Muscle of back (tissue), 13 donors: ENCODE measurements at places on chromosomes 13 and 19.

- no peak for DNase-seq
These were observed 38.0 kb downstream of the NFIX start for GRCh38 chr19:13033244-13033643.

- no peak for DNase-seq
These were observed 1.1 kb downstream of the CACNG7 start for GRCh38 chr19:53910170-53910518.

DNA sequence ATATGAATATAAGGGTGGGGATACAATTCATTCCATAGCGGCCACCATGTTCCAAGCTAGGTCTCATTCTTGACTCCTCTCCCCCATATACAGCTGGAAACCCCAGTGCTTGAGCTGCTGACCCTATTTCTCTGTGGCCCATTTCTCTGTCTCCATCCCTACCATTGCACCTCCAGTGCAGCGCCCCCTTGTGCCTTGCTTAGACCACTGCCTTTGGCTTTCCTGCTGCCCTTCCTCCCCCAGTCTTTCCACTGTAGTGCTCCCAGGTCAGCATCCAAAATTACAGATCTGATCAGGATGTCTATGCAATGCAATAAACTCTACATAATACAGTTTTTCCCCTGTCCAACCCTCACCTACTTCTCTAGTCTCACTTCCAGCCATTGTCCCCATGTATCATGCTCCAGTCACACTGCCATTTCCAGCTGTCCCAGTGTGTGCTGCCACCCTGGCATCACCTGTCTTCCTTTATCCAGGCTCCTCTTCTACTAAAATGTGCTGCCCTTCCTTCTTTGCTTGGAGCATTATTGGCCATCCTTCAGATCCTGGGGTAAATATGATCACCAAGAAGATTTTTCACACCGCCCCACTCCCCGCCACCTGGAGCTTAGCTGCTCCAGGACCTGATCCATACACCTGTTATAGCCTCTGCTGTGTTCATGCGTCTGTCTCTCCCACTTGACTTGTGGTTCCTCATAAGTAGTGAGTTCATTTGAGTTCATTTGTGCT lies 199.4 kb upstream of the IPO5 start:
- DNase-seq: no peak

GRCh38 chr13:79361299-79361698 lies 44.8 kb downstream of the RBM26 start:
- no peak for DNase-seq

- DNase-seq: no peak
These were observed 132.8 kb upstream of the SPRY2 start for GRCh38 chr13:80473695-80474094.

DNA sequence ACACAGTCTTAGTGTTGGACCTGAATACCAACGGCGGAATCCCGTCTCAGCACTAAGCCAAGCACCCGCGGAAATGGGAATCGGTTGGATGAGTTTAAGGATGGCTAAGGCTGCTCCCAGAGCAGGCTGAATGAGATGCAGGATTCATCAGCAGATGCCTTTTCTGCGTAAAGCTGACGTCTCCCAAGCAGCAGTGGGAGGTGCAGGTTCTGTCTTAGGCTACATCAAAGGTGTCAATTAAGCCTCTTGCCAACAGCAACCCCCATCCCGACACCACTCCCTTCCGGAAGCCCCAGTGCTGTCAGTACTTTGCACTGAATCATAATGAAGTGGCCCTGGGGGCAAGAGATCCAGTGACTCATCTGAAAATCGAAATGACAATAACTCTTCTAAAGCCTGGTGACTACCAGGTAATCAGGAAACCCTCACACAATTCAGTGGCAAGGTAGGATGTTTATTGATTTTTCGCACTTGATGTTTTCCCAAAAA lies 275.6 kb downstream of the DCLK1 start:
- DNase-seq: no peak

- no peak for DNase-seq
These were observed 54.1 kb upstream of the ADGRE1 start for GRCh38 chr19:6833166-6833790.

DNA sequence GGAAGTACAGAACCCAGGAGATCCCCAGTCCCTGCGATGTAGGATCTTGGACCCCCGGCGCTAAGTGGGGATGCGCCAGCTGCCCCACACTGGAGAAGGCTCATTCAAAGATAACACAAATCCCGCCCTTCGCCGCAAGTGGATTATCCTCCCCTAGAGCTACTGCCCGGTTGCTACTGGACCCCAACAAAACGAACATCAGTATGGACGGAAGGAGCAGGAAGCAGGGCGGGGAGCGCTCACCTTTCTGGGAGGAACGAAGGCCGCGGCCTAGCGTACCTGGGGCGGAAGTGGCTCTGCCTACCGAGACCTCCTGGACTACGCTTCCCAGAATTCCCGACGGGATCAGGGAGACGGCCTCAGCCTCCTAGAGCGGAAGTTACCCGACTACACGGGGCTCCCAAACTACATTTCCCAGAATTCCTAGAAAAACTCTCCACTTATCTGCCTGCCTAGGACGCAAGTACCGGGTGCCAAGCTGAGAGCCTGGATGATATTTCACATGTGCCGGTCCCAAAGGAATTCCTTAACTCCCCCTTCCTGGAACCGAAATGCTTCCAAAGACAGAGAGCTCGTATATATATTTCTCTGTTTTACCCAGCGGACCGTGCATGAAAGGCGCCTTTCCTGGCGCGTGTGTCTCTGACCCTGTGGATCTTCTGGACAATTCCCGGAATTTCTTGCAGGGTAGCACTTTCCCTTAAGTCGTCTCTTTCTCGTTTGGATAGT lies at the start of gene ZNF112:
Gene ZNF112 (minus strand): TSS at position 298 of the 729 bp plus-strand sequence. CDS start 16,141 bp downstream, outside the sequence.
- peak; percentile 94 for DNase-seq

DNA sequence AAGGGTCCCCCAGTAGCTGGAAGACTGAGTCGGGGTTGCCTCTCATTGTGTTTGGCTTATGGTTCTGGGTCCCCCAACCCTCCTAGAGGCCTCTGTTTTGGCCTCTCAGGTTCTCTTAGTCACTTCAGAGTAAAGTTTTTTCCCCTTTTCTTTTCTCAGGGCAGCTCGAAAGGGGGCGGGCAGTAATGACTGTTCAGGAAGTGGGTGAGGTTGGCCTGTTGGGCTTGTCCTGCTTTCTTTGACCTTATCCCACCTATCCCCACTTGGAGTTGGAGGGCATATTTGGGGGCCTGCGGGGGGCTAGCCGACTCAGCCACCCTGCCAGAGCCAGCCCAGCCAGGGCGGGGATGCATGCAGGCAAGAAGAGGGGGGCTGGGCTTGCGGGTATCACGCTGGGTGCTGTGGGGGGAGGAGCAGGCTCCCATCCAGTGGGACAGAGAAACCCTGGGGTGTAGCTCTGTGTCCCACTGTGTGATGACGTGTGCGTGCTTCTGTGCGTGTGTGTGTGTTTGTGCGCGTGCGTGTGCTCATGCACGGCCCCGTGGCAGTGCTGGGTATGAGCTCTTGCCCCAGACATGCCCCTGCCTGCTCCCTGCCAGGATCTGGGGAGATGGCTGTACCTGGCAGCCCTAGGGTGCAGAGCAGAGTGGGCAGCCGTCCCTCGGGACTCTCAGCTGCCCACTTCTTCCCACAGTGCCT lies 1.4 kb downstream of the CIC start:
- DNase-seq: peak; percentile 43

GRCh38 chr13:98576200-98576945 lies 534 bp downstream of the STK24 start:
- DNase-seq: peak; percentile 22

- DNase-seq: no peak
These were observed 79.2 kb downstream of the LRCH1 start for GRCh38 chr13:46632176-46632575.

DNA sequence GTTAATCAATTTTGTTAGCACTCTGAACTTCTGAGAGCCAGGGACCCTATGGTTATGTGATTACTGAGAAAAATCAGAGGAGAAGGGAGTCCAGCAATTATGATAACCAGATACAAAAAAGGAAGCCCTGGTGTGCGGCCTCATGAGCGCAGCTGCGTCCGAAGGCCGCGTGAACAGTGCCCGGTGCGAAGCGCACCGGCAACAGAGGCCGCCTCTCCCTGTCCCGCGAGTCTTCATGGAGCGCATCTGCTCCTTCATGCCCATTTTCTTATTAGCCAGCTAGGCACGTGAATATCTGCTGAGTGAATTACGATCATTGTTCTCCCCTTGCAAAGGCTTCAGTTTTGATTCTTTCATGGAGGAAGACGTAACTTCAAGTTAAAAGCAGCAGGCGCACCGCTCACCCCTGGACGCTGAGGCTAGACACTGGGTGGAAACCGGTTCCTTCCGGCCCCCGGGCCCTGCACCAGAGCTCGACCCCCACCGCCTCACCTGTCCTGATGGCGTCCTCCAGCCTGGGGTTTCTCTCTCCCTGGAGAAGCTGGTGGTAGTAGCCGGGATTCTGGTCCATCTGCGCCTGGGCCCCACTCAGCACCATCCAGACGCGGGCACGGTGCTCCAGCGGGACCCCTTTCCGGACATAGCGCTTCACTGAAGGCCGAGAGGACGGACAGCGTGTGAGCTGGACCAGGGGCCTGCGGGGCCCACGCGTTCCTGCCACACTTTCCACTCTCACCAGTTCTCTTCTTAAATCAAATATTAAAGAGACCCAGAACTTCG lies 8.9 kb downstream of the GRTP1 start:
- no peak for DNase-seq

- no peak for DNase-seq
These were observed 553.1 kb downstream of the IRS2 start for GRCh38 chr13:109233293-109233692.

- DNase-seq: no peak
These were observed 7.3 kb upstream of the GADD45B start for GRCh38 chr19:2468596-2468995.

- DNase-seq: no peak
These were observed 9.2 kb downstream of the COPE start for GRCh38 chr19:18910010-18910409.

DNA sequence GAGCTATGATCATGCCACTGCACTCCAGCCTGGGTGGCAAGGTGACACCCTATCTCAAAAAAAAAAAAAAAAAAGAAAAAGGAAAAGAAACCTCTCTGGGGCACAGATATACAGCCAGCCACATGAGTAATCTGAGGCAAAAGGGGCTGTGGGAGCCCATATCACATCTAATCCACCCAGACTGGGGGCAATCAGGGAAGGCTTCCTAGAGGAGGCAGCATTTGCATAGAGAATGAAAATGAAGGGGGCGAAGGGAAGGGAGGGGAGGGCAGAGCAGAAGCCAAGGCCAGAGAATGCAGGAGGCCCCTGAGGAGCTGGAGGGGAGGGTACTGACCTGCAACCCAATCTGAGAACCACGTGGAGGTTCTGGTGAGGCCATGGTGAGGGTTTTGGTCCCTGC lies 13.2 kb downstream of the STXBP2 start:
- DNase-seq: no peak

GRCh38 chr13:78147905-78148304 lies 229.3 kb upstream of the EDNRB start:
- no peak for DNase-seq

DNA sequence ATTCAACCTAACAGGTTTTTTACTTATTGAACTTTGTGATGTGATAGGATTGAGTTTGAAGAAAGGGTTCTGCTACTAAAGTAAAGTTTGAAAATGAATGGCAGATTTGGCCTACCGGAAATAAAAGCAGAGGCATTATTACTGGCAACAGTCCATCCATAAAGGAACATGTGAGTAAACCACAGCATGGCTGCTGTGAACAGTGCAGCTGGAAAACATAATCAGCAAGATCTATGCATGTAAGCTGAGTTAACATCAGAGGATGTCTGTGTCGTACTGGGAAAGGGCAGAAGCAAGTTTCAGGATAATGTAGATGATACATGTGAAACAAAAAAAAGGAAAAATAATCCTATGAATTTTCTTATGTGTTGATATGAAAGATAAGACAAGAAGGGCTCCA lies 87.6 kb downstream of the CYSLTR2 start:
- DNase-seq: no peak

DNA sequence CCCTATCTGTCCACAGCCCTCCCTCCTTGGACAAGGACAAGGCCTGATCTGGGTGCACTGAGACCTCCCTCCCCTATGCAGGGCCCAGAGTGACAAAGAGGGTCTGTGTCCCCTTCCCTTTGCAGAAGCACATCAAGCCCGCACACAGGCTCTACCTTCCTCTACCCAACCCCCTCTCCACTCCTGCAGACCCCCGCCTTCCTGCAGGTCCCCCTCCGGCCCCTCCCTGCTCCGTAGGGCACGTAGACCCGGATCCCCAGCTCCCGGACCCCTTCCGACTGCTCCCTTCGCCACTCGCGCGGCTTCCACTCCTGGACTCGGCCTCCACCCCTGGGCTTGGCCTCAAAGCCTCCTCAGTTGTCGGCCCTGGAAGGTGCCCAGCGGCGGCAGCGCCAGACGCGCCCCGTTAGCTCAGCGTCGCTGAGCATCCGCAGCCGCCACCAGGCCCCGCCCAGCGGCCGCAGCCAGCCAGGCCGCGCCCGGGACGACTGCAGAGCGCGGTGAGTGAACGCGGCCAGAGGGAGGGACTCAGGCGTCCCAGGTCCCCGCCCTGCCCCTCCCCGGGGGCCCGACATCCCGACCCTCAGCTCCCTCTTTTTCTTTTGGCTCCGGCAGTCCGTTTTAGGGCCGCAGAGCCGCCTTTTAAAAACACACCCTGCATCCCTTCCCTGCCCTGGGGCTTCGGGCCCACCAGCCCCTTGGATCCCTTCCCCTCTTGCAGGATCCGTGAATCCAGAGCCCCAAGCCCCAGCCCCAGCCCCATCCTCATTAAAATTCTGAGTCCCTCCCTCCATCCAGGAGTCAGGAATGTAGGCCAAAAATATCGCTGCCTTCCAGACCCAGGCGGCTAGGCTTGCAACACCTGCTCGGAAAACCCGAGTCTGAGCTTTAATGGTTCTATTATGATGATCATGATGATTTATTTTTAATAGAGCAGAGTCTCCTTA lies 1.5 kb upstream of the MYADM start:
- DNase-seq: peak; percentile 89

DNA sequence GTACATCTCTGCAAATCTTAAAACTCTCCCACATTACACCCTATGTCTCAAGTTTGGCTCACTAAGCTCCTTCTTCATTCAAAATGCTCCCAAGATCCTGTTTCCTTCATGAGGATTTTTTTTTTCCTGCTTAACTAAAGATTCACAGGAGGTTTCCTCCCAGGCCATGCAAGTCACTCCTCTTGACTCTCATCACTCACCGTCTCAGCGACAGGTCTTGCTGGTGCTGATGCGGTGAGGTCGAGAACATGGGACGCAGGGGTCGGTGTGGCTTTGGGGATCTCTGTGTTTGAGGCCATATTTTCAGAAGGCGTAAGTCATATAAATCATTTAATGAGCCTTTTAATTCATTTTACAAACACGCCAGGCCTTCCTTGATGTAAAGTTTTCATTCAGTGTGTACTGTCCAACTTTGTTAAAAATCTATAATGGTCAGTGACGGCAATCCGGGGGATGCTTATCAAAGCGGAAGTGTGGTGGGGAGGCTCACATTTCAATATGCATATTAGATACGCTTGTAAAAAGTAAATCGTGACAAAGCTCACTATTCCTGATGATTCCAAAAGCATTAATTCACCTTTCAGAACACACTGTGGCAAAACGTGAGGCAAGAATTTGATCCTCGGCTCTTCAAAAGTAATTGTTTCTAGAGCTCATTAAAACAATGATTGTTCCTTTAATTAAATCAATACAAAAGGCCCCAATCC lies 20.4 kb downstream of the EFNB2 start:
- DNase-seq: no peak
